ENCODE measurements at places on chromosomes 13 and 19.

GRCh38 chr19:16155128-16155527, 11.6 kb downstream of the HSH2D start:
- DNase-seq: no peak

GRCh38 chr19:29795461-29796172, 16.2 kb upstream of the CCNE1 start:
- no peak for DNase-seq

DNA sequence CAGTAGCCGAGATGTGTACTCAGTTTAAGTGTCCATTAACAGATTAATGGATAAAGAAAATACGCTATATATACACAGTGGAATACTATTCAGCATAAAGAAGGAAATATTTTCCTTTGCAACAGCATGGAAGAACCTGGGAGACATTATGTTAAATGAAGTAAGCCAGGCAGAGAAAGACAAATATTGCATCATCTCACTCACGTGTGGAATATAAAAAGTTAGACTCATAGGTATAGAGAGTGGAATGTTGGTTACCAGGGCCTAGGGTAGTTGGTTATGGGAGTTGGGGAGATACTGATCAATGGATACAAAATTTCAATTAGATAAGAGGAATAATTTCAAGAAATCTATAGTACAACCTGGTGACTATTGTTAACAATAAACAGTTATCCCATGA, 210.1 kb downstream of the MAB21L1 start:
- no peak for DNase-seq

- DNase-seq: peak; percentile 12
Observed at GRCh38 chr19:16661480-16662034, 618 bp downstream of the TMEM38A start.
